ENCODE measurements at places on chromosomes 16 and 17.

DNA sequence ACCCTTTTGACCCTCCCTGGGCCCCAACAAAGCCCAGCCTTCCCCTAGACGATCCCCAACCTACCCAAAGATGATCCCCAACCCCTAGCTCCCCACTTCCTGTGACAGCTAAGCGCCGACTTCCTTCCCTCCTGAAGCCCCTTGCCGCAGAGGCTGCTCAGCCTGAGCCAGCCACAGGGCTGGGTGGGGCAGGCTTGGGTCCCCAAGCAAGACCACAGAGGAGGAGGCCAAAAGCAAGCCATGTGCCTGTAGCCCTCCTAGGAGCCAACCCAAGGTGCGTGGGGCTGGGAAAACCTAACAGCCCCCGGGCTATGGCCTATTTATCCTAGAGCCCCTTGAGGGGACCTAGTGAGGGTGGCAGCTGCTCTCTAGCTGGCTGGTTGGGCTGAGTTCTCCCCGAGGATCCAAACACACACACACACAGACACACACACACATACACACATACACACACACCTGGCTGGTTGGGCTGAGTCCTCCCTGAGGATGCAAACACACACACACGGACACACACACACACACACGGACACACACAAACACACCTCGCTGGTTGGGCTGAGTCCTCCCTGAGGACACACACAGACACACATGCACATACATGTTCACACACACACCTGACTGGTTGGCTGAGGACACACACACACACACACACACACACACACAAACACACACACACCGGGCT is 4.8 kb downstream of the ARRB2 start:
- no peak for DNase-seq

DNA sequence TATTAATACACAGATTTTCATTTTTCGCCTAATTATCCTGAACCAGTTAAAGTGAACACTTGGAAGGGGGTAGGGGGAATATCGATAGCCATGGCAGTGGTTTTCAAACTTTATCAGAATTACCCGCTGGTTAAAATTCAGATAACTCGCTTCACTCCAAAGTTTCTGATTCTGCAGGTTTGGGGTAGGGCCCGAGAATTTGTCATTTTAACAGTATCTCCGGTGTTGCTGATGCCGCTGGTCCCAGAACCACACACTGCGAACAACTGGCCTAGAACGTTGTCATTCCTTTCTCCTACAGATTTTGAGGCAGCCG is 313 bp upstream of the NSRP1 start:
- DNase-seq: no peak

GRCh38 chr17:79950751-79951150 is 84.9 kb downstream of the TBC1D16 start:
- no peak for DNase-seq

GRCh38 chr17:68343976-68344375 is 52.7 kb downstream of the ARSG start:
- DNase-seq: no peak

DNA sequence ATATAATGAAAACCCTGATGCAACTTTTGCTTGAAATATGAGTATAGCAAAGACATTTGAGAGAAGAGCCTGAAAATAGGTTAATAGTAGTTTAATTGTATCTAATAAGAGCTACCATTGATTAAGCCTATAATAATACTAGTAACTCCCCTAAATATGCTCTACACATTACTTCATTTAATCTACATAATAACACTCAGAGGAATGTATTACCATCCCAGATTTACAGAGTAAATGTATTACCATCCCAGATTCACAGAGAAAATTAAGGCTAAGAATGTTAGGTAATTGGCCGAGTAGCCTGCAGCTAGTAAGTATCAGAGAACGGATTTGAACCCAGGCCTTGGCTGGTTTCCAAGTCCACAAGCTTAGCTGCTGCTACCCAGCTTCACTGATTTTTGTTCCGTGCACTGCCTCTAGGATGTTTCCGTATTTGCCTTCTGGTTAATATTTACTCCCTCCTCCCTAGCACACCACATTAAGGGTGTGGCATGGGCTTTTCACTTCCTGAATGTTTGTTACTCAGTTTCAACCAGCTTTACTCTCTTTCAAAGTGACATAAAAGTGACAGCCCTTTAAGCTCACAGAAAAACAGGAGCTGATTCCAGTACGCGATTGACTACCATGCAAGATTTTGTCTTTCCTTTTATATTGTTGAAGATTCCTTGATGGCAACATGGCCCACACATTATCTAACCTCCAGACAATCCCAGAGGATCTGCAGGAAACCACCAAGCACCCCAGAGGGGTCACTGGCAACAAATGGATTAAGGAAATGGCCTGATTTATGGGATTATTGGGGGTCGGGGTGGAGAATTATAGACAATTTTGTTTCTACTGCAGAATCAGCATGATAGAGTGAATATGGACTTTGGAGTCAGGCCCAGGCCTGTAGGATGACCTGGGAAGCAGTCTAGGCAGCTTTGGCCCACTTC is 26.7 kb upstream of the TOX3 start:
- no peak for DNase-seq

DNA sequence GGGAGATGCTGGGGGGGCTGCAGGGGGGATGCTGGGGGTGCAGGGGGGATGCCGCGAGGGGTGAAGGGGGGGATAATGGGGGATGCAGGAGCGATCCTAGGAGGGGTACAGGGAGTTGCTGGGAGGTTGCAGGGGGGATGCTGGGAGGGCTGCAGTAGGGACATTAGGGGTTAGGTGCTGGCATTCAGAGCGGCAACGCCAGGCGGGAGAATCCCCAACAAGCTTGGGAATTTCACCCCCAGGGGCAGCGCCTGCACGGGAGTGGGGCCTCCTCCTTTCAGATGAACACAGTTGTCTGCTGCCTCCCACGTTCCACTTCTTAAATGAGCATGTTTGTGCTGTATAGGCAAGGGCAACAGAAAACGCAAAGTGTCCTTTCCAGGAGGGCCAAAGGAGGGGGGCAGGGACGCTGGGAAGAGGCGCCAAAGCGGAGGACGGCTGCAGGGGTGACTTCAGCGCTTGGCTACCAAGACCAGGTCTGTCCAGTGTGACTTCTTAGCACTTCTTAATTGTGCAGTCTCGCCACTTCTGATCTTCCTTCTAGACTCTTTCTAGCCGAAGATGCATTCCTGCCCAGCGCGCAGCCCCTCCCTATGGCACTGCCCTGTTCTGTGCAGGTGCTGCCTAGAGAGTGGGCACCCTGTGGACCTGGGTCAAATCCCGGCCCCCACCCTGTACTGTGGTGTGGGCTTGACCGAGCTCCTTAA is 2.0 kb upstream of the SLC6A4 start:
- no peak for DNase-seq

- DNase-seq: no peak
Observed at GRCh38 chr16:50747207-50747956, 5.5 kb downstream of the CYLD start.

DNA sequence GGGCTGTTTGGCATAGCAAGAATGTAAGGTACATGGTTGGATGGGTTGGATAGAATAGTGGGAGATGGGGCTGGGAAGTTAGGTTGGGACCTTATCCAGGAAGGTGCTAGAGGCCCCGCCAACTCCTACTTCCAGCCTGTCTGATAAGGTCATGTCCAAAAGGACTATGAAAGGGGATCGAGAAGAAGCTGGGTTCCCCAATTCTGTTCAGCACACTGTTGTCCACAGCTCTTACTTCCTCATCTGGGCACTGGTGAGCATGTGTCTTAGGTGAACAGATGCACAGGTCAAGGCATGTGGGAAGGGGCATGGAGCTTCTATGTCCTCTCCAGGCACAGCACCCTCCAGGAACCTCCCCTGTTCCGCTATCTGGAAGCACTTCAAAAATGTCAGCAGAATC is 5.6 kb upstream of the ULK2 start:
- no peak for DNase-seq

- DNase-seq: no peak
Observed at GRCh38 chr17:9342225-9342624, 233.4 kb downstream of the STX8 start.
